ENCODE measurements at places on chromosomes 5 and 9.

GRCh38 chr5:5883562-5883961 is 461.1 kb downstream of the ICE1 start:
- no peak for DNase-seq

- peak; percentile 8 for DNase-seq
Measured at GRCh38 chr5:33936381-33937016, at the start of gene RXFP3. Gene RXFP3, plus strand, starts transcription at chr5:33936386. Its CDS starts 355 bp downstream, at chr5:33936741.

- DNase-seq: no peak
Measured at GRCh38 chr5:34867660-34868059, 28.7 kb downstream of the TTC23L start.

- peak; percentile 97 for DNase-seq
Measured at GRCh38 chr5:172953776-172954675, 5.2 kb upstream of the RPL26L1 start.

GRCh38 chr5:136906545-136906944 is 541.2 kb upstream of the TRPC7 start:
- no peak for DNase-seq

DNA sequence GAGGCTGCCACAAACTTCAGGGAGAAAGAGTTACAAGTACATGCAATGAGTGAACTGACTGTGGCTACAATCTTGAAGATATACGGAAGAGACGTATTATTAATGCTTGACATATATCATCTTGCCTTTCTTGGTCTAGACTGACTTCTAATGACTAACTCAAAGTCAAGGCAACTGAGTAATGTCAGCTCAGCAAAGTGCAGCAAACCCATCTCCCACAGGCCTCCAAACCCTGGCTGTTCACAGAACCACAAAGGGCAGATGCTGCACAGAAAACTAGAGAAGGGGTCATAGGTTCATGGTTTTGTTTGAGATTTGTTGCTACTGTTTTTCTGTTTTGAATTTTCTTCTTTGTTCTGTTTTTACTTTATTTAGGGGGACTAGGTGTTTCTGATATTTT is 21.0 kb downstream of the IL7R start:
- no peak for DNase-seq

DNA sequence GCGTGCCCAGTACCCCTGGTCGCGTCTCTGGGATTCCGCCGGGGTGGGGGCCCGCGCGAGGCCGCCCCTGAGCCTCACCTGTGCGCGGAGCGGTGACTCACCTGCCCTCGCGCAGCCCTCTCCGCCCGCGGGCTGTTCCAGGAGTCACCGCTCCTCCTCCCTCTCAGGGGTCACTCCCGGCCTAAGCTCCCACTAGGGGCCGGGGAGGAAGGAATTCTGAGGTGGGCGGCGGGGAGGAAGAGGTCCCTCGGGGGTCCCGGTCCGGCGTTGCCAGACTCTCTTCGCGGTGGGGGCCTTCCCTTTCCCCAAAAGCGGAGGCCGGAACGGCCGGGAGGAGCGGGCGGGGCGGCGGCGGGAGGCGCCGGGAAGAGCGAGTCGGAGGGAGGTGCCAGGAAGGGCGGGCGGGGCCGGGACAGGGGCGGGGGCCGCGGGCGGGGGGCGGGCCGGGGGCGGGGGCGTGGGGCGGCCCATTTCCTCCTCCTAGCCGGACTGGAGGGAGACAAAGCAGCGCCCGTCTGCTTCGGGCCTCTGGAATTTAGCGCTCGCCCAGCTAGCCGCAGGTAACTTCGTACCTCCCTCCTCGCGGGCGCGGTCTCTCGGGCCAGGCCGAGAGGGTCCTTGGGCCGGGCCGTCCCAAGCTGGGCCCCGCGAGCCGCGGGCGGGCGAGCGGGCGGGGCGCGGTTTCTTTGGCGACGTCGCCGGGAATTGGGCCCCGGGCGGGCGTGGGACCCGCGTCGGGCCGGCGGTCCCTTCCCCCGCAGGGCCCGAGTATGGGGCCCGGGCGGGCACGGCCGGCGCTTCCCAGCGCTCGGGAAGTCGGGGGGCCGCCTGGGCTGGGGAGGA is at the start of gene CTNNA1:
TSS of gene CTNNA1 (plus strand) at position 475 of the 843 bp plus-strand sequence. CDS start 28,500 bp downstream, outside the sequence.
- peak; percentile 63 for DNase-seq

All from fibroblast of upper back skin (primary cell).